NCI-H187 treated with DMSO at 0.1 percent for 48 hours (cell line): ENCODE measurements at places on chromosomes 1 and 21.

- DNase-seq, result no peak
These were observed 3.7 kb downstream of the E2F2 start for GRCh38 chr1:23527366-23527765.

DNA sequence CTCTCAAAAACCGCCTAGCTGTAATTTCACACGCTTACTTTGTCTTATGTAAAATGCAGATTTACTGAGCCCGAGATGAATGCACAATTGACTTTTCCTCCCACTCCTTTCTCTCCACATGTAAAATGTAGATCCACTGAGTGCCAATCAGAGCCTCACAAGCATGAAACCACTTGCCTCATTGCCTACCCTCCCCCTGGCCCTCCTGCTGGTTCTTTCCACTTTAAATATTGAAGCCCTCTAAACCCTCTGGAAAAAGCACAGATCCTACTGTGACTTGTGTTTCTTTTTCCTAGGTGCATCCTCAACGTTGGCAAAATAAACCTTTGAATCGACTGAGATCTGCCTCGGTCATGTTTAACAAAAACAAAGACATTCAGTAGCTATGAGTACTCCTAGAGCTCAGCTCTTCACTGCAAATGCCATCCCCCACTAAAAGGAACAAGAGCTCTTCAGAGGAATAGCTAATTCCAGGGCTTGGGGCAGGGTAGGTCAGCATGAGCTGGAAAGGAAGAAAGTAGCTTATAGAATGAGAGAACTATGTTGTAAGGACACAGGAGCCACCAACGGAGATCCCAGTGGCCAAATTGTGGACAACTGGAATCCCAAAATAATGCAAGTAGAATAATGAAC, 365.5 kb upstream of the RUNX1 start:
- peak; percentile 82 for DNase-seq

DNA sequence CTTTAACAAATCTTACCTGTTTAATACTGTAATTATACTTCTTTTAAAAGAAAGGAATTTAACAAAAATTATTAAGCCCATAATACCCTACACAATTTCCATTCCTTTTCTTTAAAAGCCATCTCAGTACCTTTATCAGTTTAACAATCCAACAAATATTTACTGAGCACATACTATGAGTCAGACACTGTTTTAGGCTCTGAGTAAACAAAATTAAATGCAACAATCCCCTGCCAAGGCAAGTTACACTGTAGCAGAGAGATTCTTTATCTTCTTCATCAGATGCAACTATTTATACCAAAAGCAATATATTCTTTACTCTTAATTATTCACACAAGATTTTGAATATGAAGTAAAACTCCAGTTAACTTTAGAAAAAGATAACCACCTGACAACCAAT, 12.0 kb downstream of the DENND1B start:
- DNase-seq, result no peak

GRCh38 chr1:225461533-225462428, 33.9 kb upstream of the LBR start:
- no peak for DNase-seq

GRCh38 chr1:185337246-185337645, 20.2 kb upstream of the IVNS1ABP start:
- no peak for DNase-seq

GRCh38 chr21:26167593-26167992, 3.0 kb downstream of the APP start:
- no peak for DNase-seq

DNA sequence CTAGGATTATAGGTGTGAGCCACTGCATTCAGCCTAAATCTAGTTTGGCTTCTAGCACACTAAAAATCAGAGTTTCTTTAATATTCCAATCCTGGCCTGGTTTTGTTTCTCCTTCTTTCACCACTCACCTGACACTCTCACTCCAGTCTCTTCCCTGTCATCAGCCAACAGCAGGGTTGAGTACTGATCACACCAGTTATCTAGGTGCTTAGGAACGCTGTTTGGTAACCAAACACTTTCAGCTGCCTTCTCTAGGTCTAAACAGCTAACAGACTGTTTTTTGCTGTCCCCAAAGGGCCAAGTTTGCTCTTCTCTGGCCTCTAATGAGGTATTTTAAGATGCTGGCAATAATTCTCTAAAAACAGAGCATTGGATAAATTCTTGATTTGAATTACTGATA, 17.7 kb upstream of the FRRS1 start:
- no peak for DNase-seq

DNA sequence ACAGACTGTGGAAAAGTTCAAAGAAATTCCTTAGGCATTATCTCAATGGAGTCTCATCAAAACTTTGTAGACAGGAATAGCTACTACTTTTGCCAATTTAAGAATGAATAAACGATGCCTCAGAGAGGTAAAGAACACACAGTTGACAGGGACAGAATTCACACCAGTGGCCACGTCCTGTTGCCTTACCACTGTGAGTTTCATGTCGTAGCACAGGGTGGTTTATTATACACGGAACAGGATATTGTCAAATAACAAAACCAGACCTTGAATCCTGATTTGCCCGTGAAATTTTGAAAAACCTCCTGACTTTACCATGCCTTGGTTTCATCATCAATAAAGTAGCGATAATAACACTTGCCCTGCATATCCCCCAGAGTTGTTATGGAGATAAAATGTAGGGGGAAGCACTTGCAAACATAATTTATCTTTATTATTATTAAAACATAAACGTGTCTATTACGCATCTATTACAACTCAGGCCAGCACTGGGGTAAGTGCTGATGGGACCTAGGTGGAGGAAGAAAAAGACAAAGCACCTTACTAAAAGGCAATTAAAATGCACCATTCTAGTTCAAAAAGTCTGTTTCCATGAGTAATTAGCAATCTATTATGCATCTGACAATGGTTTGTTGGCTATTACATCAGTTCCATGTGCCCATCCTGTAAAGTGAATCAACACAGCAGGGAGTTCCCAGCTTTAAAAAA, 408.1 kb upstream of the RUNX1 start:
- no peak for DNase-seq

DNA sequence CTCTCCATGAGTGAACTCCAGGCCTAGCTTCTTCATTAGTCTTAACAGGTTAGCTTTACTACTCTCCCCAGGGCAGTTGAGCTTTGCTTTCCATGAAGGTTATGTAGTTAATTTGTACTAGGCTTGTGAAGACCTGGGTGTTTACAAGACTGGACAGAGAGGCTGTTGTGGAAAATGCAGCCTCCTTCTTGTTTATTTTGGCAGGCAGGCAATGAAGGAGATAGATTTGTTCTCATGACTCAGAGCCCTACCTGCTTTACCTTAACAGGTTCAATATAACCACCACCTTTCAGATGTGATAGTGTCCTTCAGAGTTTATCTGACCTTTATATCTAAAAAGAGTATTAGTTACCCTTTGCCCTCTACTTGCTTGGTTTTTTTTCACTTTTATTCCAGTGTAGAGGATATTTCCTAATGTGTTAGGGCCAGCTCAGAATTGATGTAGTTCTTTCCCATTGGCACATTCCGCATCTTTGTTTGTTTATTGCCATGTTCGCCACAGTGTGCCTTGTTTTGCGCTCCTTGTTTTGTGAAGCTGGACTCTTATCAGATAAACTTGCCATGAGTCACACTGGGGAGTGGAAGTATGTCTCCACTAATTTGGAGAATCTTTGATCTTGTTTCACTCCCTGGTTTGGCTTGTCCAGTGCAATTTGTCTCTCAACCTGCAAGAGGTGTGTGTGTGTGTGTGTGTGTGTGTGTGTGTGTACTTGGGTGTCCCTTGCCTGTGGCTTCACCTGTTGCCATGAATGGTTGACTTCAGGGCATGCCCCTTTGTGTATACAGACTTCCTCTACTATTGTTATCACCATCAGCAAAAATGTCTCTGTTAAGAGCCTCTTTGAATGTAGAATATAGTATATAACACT, 87.4 kb upstream of the MACF1 start:
- DNase-seq, result no peak

- DNase-seq, result no peak
These were observed 55.7 kb downstream of the RGS5 start for GRCh38 chr1:163147019-163147418.

DNA sequence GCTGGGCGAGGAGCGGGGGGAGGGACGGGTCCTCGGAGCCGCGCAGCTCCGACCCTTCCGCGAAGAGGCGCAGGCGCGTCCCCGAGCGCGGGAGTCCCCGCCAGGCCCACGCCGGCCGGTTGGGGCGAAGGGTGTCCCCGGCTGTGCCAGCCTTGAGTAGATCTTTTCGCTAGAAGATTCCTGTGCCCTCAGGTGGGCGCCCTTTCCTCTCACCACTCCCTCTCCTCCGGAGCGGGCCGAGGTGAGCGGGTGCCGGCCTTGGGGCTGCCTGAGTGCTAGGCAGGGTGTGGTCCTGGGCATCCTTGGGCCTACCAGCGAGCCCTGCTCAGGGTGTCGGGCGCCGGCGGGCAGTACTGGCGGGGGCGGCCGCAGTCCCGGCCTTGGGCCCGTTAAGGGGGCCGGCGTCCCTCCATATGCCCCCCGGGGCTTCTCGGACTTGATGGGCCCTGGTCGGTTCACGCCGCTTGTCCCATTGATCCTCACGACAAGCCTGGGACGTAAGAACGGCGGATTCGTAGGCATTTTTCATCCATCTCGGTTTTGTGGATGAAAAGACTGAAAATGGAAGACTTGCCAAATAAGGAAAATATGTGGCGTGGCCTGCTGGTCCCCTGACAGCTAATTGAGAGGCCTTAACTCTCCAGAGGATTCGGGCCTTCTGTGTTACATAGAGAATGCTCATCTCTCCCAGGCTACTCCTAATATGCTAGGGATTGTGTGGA, 712 bp downstream of the DEGS1 start:
- no peak for DNase-seq

DNA sequence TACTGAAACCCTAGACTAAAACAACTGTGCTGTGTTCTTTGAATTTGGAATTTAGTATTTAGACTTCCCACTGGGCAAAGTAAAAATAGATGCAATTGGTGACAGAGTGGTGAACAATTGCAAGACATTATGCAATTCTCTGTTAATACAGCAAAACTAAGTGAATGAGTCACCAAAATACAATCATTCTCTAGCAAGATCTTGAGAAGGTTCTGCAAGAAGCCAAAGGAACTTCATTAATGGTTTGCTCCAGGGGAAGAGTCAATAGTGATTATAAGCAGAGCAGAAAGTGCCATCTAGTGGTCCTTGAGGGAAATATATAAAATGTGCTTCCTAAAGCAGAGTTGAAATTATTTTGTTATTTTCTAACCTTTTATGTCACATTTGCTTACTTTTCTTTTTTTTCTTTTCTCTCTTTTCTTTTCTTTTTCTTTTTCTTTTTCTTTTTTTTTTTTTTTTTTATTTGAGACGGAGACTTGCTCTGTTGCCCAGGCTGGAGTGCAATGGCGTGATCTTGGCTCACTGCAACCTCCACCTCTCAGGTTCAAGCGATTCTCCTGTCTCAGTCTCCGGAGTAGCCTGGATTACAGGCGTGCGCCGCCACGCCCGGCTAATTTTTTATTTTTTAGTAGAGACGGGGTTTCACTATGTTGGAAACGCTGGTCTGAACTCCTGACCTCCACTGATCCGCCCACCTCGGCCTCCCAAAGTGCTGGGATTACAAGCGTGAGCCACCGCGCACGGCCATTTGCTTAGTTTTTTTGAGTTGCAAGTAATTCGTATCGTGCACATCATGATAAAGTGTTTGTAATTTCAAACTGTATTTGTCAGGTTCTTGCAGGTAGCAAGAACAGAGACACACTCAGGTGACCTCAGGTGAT, 99.2 kb downstream of the CTH start:
- peak; percentile 66 for DNase-seq

- no peak for DNase-seq
These were observed 683 bp upstream of the EFNA4 start for GRCh38 chr1:155062702-155063411.

GRCh38 chr1:67004176-67004575, 49.8 kb downstream of the SLC35D1 start:
- peak; percentile 14 for DNase-seq

GRCh38 chr1:227951624-227952373, 4.1 kb upstream of the WNT9A start:
- DNase-seq, result no peak

- no peak for DNase-seq
These were observed 6.3 kb downstream of the MORN1 start for GRCh38 chr1:2384941-2385481.

DNA sequence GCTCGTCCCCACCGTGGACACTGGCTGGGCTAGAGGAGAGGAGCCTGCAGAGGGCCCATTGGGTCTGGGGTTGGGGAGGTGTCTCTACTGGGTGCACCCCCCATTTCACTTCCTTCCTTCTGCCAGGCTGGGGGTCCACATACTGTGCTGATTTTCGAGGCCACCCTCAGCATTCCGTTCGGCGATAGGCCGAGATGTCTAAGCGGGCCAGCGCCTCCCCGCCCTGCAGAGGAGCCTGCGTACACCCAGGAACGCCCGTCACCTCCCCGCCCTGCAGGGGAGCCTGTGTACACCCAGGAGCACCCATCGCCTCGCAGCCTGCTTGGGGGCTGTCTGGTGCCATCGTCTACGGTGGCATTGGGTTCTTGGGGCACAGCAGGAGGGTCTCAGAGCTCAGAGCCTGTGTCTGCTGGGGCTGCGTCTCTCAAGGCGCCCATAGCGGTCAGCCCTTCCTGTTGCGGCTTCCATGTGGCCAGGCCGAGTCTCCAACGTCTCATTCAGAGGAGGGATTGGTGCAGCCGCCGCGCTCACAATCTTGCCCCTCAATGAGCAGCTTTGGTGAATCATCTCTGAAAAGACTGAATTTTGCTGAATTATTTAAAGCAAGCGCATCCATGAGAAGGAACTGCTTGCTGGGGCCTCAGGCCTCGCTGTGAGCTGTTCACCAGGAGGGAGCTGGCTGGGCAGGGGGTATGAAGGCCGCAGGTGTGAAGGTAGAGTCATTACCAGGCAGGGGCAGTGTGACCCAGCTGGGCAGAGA, 30.7 kb upstream of the AGPAT3 start:
- DNase-seq, result no peak

DNA sequence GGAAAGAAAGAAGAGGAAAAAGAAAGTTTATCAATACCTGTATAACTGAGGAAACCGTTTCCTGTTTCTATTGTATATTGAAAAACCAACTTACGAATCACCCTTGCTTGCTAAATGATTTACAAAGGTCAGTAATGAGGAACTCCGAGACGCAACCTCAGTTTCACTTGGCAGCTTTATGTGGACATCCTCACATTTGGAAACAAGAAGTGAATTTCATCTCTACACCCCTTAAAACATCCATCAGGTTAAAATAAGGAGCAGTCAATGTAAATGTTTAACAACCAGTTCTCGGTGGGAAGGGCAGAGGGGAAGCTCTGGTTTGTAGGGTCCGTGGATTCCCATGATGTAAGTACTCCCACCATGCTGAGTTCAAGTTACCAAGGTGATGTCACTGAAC, 481.7 kb upstream of the RUNX1 start:
- no peak for DNase-seq

DNA sequence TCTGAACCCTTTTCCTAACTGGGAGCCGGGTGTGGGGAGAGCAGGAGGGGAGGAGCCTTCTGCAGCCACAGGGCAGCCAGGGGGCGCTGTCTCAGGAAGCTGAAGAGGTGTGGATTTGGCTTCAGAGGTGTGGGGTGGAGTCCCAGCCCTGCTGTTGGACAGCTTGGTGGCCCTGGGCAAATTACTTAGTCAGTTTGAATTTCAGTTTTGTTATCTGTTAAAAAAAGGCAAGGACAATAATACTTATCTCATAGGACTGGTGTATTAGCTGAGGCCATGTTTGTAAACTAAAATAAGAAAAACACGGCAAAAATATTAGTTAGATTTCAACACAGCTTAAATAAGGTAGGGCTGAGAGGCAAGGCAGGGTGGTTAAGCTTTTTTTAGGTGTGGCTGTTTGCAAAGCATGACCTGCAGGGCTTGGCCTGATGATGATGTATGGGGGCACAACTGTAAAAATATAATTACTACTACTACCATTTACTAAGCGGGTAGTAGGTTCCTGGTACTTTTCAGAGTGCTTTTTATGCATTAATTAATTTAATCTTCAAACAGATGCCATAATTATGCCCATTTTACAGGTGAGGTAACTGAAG, 111.8 kb downstream of the PLXNA2 start:
- DNase-seq, result no peak
